Cortex of kidney (tissue), 1 donor: ENCODE measurements at places on chromosomes 2 and 18.

DNA sequence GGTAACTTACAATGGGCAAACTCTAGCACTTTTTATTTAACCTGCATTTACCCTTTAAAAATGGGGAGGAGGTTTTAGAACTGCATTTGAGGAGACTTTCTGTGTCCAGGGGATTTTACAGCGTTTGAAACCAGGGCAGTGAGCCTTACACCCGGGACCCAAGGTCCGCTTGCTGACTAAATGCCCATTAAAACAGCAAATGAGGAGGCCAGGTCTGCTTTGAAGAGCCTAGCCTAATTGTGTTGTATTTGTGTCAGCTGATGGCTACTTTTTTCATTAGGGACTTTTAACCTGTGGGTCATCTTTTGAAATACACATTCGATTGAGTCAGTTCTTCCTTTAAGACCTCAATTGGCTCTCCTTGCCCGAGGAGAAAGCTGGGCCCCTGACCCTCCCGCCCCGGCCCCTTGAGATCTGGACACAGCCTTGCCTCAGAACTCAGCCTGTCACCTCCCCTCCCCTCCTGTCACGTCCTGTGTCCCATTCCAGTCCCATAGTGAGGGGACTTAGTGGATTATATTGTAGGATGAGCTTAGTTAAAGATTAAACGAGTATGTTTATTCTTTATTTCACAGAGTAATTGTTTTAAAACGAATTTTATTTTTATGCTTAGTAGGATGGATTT lies 69.0 kb downstream of the KLHL29 start:
- no peak for DNase-seq

- DNase-seq: no peak
These were observed 75.5 kb upstream of the CCDC68 start for GRCh38 chr18:55034742-55035141.

DNA sequence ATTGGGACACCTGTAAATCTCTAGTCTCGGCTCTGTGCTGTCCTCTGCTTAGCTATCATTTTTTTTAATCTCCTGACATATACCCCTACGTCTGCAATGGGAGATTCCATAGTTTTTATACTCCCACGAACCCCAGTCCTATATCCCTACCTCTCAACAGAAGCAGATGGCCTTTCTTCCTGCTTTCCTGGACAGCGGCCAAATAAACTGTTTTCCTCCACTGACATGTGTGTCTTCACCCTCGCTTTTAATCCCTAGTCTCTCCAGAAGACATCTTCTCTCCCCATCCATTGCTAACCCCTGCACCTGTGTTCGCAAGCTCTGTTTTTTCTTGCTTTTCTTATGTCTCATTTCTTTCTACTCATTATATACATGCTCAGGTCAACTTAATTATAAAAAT lies 395.4 kb downstream of the EPHA4 start:
- DNase-seq: no peak

DNA sequence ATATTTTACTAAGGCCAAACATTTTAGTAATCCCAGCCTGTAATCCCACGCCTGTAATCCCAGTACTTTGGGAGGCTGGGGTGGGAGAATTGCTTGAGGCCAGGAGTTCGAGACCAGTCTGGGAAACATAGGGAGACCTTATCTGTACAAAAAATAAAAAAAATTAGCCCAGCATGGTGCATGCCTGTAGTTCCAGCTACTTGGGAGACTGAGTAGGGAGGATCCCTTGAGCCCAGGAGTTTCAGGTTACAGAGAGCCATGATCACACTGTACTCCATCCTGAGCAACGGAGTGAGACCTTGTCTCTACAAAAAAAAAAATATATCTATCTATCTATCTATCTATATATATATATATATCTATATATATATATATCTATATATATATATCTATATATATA lies 19.1 kb downstream of the KLHL23 start:
- no peak for DNase-seq

- DNase-seq: no peak
These were observed 49.8 kb downstream of the PMS1 start for GRCh38 chr2:189834059-189834458.

DNA sequence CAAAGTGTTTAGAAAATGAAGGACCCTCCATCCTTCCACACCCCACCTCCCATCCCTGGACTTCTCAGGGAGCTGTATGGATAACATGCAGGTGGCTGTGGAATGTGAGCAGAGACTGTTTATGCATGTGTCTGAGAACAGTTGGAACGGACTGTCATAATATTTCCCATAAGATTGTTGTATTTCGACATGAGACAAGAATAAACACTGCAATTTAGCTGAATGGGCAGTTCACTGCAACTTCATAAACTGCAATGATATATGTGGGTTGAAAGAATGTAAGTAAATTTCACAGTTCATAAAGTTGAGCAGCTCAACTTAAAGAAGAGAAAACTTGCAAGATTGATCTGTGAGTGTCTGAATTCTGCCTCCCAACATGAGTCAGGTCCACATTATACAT lies 74.6 kb downstream of the MEP1B start:
- DNase-seq: no peak

DNA sequence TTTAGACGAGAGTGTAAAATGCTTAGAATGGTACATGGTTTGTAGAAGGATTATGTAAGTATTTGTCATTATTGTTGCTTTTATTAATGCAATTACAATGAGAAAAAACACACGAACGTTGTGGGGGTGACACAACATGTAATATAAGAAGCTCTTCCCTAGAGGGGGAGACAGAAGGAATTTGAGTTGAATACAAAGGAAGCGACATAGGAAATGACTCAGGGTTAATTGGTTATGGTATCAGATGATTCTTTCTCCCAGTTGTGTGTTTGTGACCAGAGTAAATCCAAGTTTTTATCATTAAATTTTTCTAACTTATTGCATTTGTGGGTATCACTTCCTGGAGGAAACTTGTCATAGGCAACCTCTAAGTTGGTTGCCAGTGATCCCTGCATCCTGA lies 625.6 kb upstream of the CDH2 start:
- no peak for DNase-seq

GRCh38 chr18:49693717-49694005 lies 119.7 kb downstream of the ACAA2 start:
- DNase-seq: no peak

DNA sequence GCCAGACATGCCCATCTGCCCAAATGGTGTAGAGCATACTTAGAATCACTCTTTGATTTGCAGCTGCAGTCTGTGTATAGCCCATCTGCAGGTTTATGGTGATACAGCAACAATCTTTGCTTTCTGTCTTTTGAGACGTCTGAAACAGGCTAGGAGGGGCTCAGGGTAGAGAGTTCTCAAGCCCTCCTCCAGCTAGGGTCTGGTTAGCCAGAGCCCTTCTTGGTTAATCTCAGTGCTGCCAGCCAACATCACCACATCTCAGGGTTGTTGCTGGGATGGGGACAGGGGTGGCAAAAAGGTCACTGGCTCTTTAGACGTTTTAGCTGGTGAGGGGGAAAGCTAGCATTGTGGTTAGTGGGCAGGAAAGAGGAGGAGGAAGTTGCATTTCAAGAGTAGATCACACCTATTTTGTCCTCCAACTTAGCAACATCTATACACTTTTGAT lies 136.6 kb upstream of the ACAA2 start:
- no peak for DNase-seq

GRCh38 chr2:72276876-72277275 lies 129.2 kb upstream of the CYP26B1 start:
- no peak for DNase-seq

- no peak for DNase-seq
These were observed 1.1 kb downstream of the MAP2 start for GRCh38 chr2:209424781-209425470.

DNA sequence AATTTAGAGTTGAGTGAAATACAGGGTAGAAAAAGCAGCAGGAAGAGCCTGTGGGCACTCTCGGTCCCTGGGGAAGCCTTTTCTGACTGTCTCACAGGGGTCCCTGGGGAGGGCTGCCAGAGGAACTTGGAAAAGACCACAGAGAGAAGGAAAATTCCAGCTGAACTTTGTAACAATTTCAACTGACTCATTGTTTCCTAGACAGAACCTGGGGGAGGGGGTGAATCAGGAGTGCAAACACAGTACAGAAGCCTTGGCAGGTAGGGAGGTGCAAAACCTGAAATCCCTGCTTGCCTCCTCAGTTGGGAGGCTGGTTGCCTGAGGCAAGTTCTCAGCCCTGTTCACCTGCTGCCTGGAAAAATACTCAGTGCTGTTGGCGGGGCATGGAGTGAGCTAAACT lies 106.8 kb downstream of the GRB14 start:
- no peak for DNase-seq

- DNase-seq: no peak
These were observed 14.3 kb downstream of the IMPA2 start for GRCh38 chr18:11995445-11996189.

DNA sequence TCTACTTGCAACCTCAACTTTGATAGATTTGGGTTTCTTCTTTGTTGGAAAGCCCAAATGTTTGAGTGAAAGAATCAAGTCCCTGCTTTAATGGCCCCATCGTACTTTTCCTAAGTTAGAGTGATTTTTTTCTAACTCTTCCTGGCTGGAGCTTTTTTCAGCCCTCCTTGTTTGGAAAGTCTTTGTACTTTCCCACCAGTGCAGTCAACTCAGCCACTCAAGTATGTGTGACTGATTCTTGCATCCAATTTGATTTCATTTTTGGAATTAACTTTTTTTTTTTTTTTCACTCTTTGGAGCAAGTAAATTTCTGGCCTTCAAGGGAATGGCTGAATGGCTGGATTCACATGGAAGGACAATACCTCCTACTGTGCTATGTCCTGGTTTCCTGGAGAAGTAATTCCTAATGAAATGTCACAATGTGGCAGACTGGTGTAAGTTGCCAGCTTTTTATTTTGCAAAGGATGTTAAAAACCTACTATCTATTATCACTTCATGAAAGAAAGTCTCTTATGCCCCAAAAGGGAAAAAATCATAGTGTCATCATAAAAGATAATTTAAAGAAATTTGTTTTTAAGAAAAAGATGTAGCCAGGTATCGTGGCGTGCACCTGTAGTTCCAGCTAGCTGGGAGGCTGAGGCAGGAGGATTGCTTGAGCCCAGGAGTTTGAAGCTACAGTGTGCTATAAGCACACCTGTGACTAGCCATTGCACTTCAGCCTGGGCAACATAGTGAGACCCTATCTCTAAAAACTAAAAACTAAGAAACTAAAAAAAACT lies 76.0 kb upstream of the ZFP36L2 start:
- DNase-seq: no peak
